Activated T-helper 9 cell treated with anti-CD3 and anti-CD28 coated beads, Interleukin-2, amount 50 U/mL, for 16 hours (primary cell): ENCODE measurements at places on chromosomes 13 and 19.

DNA sequence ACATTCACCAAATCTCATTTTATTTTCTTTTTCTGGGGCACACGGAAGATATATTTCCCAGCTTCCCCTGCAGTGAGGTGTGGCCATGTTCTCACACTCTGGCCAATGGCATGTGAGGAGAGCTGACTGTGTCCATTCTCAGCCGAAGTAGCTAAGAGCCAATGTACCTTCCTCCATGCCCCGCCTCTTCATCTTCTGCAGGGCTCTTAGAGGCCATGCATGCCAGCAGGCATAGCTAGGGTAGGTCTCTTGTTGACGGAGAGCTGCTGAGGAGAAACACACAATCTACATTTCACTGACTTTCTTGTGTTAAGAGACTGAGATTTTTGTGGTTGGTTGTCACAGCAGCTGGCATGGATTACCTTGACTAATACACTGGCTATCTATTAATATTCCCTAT lies 9.8 kb upstream of the MICU2 start:
- no peak for DNase-seq

DNA sequence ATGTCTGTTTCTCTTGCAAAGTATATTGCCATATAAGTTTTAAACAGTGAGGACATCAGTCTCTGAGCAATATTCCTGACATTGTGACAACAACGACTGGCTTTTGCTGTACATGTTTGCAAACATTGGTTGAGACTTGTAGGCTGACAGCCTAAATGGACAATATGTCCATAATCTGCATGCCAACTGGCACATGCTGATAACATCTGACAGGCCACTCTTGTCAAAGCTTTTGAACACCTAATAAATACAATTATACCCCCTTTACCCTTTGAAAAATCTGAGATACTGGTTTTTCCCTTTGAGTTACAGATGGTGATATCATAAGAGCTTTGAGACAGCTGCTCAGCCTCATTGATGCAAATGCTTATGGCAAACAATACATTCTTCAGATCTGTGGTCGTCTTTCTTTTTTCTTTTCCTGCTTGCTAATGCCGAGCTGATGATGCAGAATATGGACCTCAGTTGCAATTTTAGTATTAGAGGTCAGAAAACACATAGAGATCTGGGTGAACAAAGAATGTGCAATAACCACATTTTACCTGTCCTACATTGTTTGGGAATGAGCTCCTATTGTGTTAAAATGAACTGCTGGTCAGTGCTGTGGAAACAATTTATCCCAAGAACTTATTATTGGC lies 114.9 kb downstream of the RFC3 start:
- no peak for DNase-seq

- DNase-seq: no peak
Measured at GRCh38 chr13:100290165-100290801, 201.4 kb downstream of the PCCA start.

DNA sequence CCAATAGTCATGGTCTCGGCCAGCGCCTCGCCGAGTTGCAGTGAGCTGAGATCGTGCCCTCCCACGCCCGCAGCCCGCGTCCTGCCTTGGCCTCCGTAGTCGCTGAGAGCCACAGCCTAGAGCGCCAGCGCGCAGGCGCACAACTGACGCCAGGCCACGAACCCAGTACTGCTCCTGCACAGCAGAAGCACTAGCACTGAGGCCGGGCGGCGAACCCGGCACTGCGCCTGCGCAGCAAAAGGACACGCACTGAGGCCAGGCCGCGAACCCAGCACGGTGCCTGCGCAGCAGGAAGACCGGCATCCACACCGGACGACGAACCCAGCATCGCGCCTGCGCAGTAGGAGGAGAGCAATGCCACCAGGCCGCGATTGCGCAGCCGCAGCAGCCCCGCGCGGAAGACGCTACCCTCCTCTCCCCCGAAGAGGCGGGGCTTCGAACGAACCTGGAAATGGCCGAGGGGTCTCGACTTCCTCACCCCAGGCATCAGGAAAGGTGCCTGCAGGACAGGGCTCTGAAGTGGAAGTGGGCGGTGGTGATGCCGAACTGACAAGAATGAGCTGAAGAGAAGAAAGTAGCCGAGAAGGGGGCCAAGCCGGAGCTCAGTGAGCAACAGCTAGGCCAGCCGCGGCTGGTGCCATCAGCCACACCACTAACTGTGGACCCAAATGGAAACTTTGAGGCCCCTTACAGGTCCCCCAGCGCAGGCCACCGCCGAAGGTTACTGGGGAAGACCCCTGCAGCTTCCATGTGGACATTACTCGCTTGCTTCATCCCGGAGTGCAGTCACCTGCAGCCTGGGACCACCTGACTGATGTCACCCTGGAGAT lies 7.5 kb downstream of the F10 start:
- DNase-seq: no peak

- no peak for DNase-seq
Measured at GRCh38 chr13:20704459-20705069, 1.1 kb downstream of the IL17D start.

GRCh38 chr19:5452594-5453565 lies 2.3 kb upstream of the ZNRF4 start:
- DNase-seq: no peak

- no peak for DNase-seq
Measured at GRCh38 chr19:42330241-42330711, 4.8 kb downstream of the MEGF8 start.

GRCh38 chr13:96397807-96398206 lies 307.9 kb downstream of the HS6ST3 start:
- no peak for DNase-seq

GRCh38 chr13:38121267-38121666 lies 228.4 kb upstream of the UFM1 start:
- DNase-seq: no peak

DNA sequence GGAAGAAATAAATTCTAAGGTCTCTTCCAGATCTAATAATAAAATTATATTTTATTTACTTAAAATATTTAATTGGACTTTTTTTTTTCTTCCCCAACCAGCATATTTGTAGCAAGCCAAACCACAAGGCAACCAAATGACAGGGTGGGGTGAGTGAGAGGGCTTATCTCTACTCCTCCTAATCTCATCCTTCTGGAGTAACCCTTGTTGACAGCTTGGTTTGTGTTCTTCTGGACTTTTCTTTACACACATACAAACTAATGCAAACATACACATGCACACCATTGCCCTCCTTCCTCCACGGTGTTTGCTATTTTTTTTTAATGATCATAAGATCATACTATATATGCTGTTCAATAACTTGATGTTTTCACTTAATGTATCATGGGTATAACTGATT lies 383.1 kb downstream of the DLEU7 start:
- DNase-seq: no peak

DNA sequence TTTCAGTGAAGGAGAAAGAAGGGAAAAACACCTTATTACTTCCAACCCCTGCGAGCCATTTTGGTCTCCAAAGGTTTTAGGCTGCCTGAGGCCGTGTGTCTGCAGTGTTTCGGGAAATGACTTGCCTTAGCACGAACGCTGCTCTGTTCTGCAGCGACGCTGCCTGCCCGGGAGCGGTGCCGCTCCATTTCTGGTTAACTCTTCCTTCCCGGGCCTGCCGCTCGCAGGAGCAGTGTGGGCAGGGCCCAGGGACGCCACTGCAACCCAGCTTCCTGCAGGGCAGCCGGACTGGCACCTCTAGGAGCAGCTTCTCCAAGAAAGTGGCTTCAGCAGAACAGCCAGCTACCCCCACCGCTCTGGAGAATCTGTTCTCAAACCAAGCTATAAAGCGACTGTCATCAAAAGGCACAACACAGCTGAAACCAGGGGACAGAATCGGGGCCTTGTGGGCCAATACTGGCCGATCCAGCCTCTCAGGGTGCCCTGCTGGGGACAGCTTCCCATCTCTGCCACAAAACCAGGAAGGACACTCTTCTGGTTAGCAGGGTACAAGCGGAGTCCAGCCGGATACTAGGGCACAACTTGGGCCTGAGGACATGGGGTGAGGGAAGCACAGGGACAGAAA lies 72.2 kb downstream of the KCTD15 start:
- DNase-seq: no peak

DNA sequence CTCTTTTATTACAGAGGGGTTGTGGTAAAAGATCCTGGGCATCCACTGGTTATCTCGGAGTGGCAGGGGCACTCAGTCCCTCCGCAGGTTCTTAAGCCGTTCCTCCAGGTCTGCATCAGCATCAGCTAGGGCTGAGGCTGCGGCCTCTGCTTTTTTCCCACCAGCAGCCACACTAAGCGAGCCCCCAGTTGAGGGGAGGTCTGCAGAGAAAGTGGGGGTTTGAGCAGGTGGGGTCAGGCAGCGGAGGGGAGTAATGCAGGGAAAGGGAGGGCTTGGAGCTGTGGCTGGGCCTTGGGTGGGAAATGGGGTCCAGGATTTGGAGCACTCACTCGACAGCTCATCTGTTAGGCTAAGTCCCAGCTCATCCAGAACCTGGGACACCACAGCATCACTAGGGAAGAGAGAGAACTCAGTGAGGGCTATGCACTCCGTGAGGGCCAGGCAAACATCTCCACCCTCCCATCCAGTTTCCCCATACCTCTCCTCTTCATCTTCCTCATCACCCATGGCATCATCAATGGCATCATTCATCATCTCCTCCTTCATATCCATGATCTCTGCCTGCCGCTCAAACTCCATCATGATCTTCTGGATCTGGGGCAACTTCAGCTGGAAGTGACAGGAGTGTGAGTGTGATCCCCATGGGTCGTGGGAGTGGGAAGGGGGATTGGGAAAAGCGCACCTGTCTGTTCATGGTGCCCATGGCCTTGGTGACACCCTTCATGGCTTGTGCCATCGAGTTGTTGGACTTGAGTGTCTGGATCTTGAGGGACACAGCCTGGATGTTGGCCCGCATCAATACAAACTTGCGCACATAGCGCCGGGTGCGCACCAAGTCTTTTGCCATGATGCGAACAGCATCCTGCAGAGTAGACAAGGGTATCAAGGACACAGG lies 3.1 kb downstream of the CHMP2A start:
- DNase-seq: no peak

DNA sequence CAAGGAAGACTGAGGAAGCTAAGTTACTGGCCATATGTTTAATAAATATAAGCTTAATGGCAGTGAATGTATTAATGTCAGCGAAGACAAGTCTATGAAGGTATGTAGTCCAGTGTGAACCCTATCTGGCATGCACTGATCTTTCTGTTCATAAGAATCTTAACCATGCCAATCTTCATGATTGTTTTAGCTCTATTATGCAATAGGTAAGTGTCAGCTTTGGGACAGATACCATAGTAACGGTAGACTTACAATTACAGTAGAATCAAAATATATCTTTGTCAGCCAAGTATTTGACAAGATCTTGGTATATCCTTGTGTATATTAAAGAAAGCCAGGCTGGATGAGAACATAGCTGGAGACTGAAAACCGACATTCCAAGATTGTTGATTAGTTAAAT lies 428.5 kb downstream of the SPRY2 start:
- no peak for DNase-seq

GRCh38 chr19:31617010-31617585 lies 267.9 kb upstream of the TSHZ3 start:
- DNase-seq: no peak

GRCh38 chr19:18978616-18979015 lies 37.6 kb upstream of the HOMER3 start:
- no peak for DNase-seq

DNA sequence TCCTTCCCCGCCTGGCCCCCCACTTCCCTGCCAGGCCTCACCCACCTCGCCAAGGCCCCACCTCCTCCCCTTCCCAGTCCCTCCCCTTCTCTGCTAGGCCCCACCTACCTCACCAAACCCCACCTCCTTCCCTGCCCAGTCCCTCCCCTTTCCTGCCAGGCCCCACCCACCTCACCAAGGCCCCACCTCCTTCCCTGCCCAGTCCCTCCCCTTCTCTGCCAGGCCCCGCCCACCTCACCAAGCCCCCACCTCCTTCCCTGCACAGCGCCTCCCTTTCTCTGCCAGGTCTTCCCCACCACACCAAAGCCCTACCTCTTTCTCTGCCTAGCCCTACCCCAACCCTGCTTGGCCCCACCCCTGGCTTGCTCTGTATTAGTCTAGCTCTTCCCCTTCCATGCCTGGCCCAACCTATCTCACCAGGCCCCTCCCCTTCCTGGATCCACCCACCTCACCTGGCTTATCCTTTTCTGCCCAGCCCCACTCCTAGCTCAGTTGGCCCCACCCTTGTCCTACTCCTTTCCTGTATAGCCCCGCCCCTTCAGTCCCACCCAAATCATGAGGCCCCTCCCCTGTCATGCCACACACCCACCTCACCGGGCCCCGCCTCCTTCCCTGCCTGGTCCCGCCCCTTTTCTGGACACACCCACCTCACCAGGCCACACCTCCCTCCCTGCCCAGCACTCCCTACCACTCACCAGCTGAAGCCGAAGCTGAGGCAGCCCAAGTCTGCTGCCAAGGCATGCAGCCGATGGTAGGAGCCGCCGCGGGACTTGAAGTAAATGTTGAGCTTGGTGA lies 16.2 kb downstream of the CERS1 start:
- no peak for DNase-seq

GRCh38 chr19:20273951-20274570 lies 107.0 kb downstream of the ZNF486 start:
- DNase-seq: no peak

DNA sequence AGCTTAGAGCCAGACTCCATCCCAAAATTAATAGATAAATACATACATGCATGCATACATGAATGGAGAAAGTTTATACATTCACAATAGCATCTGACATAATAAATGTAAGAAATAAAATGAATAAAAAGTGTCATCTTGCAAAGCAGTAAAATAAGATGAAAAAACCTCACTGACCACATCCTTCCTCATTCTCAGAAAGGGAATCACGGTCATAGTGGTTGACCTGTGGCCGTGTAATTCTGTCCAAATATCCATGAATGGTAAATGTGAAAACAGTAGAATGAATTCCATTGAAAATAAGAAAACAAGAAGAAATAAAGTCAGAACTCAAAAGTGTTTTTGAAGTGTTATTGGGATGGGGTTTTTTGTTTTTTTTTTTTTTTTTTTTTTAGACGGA lies 9.8 kb upstream of the CDC42EP5 start:
- no peak for DNase-seq

GRCh38 chr13:108419768-108420167 lies 150.2 kb downstream of the TNFSF13B start:
- DNase-seq: no peak

GRCh38 chr19:32824191-32824751 lies 45.3 kb downstream of the SLC7A9 start:
- no peak for DNase-seq

DNA sequence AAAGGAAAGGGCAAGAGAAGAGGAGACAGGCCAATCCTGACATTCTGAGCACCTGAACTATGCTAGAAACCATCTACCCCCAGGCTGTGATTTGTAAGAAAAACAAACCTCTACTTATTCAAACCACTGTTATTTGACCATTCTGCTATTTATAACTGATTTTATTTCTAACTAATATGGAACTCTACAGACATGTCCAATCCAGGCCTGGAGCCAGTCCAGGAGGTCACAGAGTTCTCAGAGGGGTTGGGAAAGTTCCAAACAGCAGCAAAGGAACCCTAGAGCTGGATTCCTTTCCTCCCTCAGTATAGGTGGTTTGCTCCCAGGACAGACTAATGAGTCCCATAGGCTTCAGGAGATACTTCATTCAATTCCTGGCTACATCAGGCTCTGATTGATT lies 24.2 kb downstream of the SIAH3 start:
- DNase-seq: no peak

- peak; percentile 62 for DNase-seq
Measured at GRCh38 chr19:996051-996838, 4.0 kb upstream of the GRIN3B start.

GRCh38 chr19:5039642-5040543 lies 71.0 kb downstream of the KDM4B start:
- no peak for DNase-seq
